Activated CD8-positive, alpha-beta memory T cell treated with anti-CD3 and anti-CD28 coated beads for 48 hours (primary cell): ENCODE measurements at places on chromosomes 1 and 21.

- no peak for DNase-seq
Observed at GRCh38 chr1:11412141-11412540, 66.8 kb upstream of the DISP3 start.

DNA sequence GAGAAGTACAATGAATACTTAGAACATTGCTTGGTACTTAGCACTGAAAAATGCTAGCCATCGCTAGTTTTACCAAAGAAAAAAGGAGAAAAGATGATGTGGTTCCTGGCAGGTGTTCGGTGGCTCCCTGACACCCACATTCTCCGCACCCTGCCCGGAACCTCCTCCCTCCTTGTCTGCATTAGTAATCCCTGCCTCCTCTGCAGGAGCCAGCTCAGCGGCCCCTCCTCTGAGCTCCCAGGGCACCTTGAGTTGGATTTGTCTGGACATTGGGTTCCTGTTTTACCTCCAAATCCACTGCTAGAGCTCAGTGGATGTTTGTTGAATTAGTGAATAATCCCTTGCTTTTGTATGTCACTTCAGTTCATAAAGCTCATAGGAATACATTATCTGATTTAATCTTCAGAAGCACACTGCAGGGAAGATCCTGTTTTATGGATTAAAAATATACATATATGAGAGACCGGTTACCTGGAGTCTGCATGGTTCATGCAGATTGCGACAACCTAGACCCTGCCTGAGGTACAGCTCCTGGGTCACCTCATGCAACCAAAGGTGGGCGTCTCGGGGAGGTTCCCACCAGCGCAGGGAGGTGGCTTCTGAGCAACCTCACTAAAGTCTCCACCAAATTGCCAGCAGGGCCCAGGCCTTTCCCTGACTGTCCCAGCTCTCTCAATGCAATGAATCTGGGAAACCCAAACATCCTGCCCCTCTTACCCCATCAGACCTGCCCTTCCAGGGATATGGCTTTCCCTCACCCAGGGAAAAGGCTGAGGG lies 24.2 kb downstream of the PCAT6 start:
- no peak for DNase-seq

DNA sequence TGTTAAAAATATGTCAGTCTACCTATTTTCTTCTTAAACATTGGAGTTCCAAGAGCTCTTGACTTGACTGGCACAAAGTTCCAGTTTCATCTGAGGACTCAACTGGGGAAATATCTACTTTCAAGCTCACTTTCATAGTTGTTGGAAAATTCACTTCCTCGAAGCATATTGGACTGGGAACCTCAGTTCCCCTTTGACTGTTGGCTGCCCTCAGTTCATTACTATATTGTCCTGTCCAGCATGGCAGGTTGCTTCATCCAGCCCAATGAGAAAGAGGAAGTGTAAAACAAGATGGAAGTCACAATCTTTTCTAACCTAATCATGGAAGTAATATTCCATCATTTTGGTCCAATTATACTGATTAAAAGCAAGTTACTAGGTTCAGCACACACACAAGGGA lies 54.3 kb downstream of the ZNF697 start:
- DNase-seq = no peak

GRCh38 chr1:85957760-85958159 lies 198.8 kb downstream of the COL24A1 start:
- no peak for DNase-seq

DNA sequence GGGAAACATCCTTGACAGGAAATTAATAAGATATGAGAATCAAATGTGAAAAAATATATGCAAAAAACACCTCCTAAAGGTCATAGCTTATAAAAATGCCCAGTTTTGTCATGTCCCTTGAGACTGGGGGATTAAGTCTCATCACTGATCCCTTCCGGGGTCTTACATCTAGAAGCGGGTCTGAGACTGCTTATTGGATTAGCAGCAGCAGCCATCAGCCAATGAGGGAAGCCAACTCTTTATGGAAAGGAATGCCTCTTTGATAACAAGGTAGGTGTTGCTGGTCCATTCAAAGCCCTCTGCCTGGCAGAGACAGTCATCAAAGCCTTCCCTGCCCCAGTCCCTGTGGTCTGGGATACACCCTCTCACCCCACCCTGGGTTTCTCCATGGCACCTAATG lies 3.9 kb upstream of the CACNA1S start:
- no peak for DNase-seq

DNA sequence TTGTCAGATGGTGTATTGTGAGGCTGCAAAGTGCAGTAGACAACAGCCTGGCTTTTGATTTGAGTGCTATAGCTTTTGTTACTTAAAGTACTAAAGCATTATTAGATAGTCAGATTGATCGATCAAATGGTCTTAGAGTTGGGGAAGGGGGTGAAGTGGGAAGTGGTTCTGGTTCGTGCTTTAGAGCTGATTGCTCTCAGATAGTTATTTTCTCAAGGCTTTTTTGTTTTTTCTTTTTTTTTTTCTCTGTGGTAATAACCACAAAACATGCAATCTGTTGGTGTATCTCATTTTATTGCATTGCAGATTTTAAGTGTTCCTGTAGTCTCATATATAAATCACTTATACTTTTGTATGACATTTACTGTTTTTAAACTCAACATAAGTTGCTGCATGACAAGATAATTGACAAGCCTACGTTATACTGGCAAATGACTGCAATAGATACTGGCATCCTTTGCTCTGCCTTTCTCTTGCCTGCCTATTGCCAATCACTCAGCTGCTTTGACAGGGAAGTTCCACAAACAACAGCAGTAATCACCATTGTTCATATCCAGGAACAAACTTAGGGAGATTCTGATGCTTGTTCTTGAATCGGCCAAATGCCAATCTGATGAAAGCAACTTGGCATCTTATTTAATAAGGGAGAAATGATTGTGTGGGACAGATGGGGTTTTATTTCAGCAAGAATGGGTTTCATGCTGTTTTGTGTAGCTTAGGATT lies 125.0 kb upstream of the B3GALT2 start:
- no peak for DNase-seq
